ENCODE measurements at places on chromosomes 7 and 10.

DNA sequence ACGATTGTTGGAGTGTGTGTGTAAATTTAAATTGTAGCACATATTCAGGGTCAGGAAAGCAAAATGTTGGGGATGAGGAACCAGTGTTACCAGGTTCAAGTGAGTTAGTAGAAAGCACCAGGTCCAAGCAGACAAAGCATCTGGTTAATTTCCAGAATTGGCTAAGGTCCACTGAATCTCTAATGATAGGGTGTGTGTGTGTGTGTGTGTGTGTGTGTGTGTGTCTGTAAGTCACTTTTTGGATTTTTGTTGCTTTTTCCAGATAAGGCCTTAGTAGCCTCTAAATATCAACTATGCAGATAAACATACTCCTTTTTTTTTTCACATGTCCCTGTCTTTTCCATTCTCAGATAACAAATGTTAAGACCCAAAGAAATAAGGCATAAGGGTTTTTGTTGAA, 36.6 kb upstream of the FMC1 start:
- no peak for DNase-seq

DNA sequence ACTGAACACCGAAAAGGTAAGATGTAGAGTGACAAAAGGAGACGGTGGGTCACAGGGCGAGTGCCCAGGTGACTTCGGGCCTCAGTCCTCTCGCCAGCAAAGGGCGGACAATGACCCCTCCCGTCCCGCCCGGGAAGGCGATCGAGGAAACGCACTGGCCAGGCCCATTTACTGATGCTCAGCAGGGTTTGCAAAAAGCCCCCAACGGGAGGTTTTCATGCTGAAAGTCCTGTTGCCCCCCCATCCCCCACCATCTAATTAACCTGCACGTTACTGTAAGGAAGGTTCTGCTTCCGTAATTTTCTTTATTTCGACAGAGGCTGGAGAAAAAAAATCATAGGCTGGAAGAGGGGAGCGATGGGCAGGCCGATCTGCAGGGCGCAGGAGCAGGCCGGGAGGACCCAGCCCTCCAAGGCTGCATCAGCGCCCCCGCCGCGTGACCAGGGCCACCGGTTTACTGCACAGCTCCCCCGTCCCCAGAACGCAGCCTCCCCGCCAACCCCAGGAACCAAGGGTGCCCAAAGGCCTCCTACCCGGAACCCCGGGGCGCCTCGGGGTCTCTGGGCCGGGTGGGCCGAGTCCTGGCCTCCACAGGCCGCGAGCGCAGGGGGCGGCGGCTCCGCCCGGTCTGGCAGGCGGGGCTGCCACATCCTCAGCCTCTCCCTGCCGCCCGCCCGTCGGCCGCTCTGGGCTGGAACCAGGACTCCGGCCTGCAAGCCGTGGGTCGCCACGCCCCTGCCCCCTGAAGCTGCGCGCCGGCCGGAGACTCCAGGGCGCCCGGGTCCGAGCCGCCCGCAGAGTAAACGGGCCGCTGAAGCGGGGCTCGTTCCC, 613 bp downstream of the OAT start:
- DNase-seq, result peak; percentile 85

DNA sequence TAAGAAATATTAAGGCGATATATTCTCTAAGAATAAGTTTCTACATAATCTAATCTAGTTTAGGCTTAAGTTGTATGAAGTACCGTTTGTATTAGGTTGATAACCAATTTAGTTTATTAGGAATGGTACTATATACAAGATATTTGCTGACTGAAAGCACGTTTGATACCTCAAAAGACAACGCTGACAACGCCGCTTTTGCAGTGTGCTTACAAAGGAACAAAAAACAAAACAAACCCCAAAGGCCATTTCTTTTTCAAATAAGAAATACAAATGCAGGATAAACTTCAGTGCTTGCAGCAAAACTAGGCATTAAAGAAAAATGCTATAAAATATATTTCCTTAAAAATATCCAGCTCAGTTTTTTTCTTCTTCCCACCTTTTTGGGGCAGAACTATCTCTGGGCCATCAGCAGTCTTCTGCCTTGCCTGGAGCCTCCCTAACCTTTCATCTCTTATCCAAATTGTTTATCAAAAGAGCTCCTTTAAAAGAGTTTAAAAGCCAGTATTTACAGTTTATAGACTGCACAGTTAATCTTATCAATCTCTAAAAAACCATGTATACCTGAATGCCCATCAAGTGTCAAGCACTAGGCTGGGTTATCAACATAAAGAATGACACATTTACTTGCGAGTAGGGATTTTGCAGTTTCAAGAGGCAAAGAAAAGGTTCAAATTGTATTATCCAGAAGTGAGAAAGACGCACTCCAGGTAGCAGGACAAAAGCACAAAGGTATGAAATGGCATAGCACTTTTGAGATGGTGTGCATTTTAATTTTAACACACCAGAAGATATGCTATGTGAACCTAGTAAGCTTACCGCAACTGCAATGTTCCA, 4.1 kb upstream of the KMT2E start:
- DNase-seq, result no peak

DNA sequence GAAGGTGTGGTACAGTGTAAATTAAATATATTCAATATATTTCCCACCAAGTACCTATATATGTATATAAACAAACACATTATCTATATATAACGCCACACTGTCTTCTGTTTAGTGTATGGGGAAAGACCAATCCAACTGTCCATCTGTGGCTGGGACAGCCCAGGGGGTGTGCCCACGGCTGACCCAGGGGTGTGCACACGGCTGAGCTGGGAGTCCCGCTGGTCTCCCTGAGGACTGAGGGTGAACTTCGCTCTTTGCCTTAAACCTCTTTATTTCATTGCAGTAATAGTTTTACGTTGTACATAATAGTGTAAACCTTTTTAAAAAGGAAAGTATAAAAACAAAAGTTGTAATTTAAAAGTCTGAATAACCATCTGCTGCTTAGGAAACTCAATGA, 6.3 kb downstream of the EN2 start:
- no peak for DNase-seq
